Activated gamma-delta T cell treated with Interleukin-2 at 50 U/mL for 16 hours (primary cell): ENCODE measurements at places on chromosomes 5 and 9.

DNA sequence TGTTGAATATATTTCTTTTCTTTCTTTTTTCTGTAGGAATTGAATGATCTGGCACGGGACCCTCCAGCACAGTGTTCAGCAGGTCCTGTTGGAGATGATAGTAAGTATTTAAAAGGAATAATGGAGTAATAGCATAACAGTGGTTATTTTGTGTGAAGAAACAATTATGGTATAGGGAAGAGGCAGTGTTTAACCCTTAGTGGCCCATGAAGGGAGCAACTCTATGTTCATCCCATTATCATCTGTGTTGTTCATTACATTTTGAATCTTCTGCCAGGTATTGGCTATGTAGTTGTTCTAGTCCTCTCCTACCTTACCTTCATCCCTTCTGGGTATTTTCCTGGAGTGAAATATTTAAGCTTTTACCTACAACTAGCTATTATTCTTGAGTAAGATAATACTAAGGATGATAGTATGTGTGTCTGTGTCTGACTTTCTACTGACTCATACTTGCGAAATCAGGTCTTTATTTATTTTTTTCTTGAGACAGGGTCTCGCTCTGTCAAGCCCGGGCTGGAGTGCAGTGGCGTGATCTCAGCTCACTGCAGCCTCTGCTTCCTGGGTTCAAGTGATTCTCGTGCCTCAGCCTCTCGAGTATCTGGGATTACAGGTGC, 39.3 kb downstream of the UBE2D2 start:
- DNase-seq, result no peak

DNA sequence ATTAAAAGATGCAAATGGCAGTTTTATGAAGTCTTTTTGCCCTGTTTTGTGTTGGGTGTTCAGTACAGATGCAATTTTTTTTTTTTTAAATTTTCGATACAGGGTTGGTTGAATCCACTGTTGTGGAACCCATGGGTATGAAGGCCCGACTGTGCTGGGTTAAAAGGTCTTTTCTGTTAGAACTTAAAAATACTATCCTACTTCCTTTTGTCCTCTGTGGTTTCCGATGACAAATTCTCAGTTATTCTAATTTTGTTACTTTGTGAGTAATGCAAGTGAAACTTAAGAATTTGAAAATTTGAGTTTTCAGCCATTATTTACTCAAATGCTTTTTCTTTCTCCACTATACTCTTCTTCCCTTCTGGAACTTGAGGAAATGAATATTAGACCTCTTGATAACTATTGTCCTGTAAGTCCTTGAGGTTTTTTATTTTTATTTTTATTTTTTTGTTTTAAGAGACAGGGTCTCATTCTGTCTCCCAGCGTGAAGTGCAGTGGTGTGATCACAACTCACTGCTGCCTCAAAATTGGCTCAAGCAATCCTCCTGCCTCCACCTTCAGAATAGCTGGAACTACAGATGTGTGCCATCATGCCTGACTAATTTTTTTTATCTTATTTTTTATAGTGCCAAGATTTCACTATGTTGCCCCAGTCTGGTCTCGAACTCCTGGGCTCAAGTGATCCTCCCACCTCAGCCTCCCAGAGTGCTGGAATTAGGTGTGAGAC, 67.5 kb downstream of the ZCCHC7 start:
- DNase-seq, result no peak

DNA sequence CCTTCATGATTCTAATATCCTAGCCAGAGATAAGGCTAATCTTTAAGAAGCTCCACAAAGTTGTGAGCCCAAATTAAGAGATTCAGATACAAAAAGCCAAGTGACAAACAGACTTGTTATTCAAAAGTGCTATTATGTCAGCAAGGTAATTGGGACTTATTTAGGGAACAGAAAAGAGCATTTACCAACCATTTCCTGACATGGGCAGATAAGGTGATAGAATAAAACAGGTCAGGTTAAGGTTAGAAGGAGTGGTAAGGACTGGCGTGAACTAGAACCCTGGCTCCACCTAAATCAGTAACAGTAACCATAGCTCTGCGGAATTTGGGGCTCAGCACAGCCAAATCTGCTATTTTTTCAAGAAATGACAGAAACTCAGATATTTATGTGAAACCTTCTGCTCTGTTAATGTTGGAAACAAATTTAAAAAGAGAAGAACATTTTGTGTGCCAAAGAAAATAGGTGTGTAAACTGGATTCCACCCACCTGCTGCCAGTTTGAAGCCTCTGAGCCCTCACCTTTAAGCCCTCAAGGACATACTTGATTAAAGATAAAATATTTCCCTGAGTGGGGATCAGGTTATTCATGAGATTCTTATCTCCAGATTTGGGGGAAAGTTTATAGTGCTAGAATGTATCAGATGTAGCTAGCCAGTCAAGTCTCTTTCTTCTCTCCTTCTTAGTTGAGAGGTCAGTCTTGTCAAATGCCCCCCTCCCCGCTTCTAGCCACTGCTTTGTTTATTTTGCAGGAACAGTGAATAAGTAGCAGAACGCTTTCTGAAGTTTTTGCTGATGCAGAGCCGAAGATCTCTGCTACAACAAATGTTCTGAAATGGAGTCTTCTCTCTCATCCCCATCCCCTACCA, 10.2 kb upstream of the ERMP1 start:
- DNase-seq, result no peak

DNA sequence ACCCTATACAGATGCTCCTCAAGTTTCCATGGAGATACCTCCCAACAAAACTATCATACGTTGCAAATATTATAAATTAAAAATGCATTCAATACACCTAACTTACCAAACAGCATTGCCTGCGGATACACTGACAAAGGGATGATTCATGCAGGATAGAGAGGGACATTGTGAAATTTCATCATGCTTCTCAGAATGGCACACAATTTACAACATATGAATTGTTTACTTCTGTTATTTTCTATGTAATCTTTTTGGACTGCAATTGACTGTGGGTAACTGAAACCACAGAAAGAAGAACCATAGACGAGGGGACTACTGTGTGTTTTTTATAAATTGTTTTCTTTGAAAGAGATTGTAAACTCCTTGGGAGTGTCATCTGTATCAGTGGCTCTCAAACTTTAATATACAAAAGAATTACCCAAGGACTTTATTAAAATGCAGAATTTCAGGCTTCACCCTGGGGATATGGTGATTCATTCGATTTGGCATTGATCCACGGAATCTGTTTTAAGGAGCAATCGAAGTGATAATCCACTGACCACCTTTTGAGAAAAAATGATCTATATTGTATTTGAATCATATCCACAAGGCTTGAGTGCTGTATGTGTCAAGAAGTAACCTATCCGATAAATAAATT, 146.4 kb downstream of the SGCD start:
- DNase-seq, result no peak

- DNase-seq, result no peak
These were observed 8.9 kb downstream of the MTRR start for GRCh38 chr5:7877851-7878250.

- no peak for DNase-seq
These were observed 16.5 kb upstream of the IRX4 start for GRCh38 chr5:1899201-1899600.

DNA sequence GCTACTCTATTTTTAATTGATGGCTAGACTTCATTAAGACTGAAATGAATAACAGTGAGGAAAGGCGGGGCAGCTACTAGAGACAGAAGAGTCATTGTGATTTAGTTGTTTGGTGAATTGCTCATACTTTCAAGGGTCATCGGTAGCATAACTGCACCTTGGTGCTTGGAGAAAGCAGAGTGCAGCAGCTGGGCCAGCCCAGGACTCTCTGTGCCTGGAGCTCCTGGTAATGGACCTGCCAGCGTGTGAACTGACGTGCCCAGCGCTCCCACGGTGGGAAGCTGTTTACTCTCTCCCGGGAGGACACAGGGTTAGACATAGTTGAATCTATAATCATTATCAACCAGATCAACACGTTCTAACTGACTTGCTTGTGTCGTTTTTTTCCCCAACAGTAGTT, 42.9 kb downstream of the LURAP1L start:
- DNase-seq, result no peak

- DNase-seq, result no peak
These were observed 4.9 kb upstream of the ROR2 start for GRCh38 chr9:91954841-91955471.

DNA sequence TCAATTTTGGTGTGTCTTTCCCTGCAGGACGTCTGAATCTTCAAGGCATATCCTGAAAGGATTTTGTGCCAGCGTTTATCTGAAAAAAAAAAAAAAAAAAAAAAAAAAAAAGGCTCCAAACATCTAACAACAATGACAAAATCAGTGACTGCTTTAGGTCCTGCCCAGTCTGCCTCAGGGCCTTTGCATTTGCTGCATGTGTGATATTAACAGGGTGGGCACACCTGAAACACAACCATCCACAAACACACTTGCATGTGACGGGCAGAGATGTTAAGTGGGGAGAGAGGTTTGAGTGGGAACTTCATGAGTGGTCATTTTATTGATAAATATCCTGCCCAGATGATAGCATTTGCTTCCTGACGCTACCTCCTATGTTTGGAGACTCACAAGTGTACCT, 82.4 kb upstream of the SAP30L start:
- no peak for DNase-seq

DNA sequence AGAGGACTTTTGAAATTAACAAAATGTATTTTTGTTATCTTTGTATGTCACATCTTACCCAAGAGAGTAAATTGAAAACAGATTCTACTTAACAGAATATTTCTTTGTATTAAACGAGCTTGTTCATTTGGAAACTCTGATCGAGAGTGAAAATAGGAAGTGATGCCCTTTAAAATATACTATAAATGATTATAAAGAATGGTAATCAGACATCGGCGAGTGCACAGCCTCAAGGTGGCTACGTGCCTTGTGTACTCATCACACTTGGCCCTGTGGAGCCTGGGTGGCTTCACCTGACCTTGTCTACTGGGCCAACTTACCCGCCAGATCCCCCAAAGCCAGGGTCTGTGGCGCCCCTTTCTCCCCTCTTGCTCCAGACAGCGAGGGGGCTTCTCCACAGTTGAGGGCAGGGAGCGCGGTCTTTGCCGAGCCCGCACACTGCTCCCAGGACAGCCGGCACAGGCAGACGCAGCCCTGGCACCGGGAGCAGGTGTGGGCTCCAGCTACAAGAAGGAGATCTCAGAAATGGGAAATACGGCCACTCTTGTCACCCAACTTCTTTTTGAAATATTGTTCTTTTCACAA, 243.2 kb downstream of the CEMIP2 start:
- no peak for DNase-seq

DNA sequence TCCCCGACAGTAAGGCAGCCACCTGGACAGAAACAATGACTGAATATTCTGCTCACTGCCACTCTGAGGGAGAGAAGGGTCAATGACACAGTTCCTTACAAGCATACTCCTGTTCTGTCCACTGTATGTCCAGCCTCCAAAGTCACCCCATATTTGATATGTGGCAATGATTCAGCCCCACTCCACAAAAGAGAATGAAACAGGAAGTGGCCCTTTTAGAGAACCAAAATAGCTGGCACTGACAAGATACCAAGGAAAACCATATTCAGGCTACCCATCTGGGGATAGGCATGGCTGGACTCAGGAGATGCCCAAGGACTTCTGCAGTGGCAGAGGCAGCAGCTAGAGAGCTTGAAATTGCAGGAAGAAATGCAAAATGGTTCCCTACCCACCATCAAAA, 12.8 kb upstream of the GFRA3 start:
- no peak for DNase-seq

DNA sequence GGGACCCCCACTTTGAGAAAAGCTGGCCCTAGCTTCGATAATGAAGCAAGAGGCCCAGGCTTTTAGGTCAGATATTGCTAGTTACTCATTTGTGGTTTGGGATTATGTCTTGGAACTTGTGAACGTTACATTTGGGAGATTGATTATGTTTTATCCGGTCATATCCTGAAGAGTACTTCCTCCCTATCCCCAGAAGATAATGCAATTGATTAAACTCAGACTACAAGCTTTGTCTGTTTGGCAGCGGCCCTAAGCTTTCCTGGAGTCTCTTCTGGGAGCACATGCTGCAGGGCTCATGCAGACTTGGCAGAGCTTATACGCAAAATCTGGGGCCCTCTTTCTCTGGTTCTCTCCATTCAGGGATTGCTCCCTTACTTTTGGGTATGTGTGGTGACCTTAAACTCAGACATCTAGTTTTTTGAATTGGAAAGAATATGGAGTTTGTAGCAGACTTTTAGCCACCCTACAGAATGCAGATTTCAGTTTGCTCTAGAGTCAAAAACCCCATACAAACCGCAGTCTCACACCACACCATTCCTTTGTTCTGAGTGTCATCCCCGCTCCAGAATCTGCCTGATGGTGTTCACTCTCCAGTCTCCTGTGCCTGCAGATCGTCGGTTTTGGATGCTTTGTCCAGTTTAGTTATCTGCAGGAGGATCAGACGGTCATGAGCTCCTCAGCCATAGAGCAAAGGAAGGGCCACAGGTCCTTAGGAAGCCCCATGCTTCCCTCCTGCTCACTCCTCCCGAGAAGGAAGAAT, 449.5 kb upstream of the TRPC7 start:
- DNase-seq, result no peak

DNA sequence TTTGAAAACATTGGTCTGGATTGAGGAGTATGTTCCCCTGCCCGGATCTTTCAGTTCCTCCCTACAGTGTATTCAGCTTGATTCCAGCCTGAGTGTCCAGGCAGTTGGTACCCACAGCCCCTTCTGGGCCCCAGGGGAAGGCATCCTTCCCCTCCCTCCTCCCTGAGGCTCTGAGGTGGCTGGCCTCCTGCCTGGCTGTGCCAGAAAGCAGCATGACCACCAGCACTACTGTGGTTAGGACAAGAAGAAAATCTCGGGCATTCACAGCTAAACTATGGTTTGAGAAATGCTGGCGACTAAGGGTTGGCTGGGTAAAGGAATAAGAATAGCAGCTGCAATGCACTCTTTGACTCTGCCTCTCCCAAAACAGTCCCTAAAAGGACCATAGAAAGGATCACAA, 84.6 kb upstream of the LIFR start:
- DNase-seq, result no peak

GRCh38 chr9:38311382-38312270, 80.9 kb upstream of the ALDH1B1 start:
- no peak for DNase-seq

GRCh38 chr5:172142709-172143215, 45.3 kb downstream of the STK10 start:
- DNase-seq, result no peak

DNA sequence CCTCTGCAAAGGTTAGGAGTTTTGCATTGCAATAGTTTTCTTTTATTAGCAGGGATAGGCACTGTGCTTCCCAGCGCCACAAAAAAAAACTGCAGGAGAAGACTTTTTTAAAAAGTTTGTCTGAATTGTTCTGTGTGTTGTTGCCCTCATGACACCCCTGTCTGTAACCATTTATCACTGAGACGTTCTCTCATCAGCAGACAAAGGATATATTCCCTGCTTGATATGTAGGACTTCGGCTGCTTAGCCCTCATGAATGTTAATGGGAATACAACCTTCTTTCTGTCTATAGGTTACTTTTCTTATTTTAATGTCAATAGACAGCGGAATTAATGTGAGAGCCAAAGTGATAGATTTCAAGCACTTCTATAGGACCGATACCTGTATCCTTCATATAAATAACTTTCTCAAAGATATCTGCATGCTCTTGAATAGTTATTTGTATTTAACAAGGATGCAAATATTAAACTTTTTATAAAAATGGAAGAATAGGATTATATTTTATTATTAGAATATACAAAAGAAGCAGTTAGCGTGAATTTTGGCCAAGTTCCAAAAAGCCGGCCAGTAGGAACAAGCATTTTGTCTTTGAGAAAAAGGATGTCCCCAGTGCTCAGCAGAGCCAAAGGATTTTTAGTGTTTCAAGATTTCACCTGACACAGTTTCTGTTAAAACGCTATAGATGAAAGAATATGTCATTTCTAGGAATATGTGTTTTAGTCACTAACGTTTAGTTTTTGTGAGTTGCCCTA, 1.5 kb upstream of the LYSMD3 start:
- no peak for DNase-seq
